NCI-H524 treated with DMSO at 0.1 percent for 48 hours (cell line): ENCODE measurements at places on chromosomes 5 and 9.

- DNase-seq, result no peak
These were observed 8.8 kb downstream of the PAX5 start for GRCh38 chr9:37025071-37025822.

- no peak for DNase-seq
These were observed 30.0 kb upstream of the TRIO start for GRCh38 chr5:14112998-14113652.

DNA sequence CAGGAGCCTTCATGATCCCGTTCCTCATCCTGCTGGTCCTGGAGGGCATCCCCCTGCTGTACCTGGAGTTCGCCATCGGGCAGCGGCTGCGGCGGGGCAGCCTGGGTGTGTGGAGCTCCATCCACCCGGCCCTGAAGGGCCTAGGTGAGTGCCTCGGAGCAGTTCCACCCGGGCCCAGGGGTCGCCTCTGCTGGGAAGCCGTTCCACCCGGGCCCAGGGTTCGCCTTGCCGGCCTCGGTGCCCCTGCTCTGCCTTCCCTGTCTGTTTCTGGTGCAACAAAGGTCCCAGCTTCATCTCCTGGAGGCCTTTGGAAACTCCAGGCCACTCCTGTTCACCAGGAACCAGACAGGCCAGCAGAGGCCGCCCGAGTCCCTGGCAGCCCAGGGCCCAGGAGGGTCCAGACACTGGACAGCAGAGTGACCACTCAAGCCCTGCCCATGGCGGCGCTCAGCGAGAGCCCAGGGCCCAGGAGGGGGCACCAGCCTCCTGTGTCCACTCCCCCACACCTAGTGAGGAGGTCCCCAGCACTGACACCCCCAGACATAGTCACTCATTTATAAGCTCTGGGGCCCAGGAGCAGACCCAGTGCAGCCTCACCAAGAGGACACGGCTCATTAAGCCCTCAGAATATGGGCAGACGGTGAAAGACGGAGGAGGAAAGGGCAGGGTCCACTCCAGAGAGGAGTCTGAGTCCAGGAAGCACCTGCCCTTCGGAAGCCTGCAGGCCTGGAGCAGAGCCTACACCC lies 7.5 kb downstream of the SLC6A19 start:
- no peak for DNase-seq

GRCh38 chr5:79124607-79125006 lies 13.0 kb downstream of the BHMT start:
- DNase-seq, result no peak

GRCh38 chr5:174010365-174010764 lies 21.4 kb downstream of the C5orf47 start:
- DNase-seq, result no peak

DNA sequence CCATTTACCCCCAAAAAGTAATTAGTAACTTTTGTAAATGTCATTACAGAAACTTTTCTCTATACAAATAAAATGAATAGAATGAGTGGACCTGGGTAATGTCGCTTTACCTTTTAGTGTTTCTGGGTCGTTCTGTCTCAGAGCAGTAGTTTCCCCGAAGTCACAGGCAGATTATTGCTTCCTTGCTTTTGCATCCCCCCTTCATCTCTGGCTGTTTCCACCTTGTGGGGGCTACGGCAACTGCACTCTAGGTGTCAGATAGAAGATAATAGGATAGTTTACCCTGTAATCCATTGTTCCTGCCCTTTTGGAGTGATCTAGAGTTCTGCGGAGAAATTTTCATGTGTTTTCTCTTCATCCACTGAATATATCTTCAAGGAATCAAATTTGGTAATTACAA lies 68.7 kb downstream of the PRR16 start:
- DNase-seq, result no peak

DNA sequence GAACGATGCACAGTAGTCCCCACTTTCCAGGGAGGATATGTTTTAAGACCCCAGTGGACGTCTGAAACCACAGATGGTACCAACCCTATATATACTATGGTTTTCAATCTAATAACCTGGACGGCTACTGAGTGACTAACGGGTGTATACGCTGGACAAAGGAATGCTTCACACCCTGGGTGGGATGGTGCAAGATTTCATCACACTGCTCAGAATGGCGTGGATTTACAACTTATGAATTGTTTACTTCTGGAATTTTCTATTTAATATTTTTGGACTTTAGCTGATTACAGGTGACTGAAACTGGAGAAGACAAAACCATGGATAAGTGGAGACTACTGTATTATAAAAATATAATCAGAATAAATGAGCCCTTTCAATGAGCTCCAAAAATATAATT lies 147.6 kb upstream of the TRIM32 start:
- DNase-seq, result no peak

DNA sequence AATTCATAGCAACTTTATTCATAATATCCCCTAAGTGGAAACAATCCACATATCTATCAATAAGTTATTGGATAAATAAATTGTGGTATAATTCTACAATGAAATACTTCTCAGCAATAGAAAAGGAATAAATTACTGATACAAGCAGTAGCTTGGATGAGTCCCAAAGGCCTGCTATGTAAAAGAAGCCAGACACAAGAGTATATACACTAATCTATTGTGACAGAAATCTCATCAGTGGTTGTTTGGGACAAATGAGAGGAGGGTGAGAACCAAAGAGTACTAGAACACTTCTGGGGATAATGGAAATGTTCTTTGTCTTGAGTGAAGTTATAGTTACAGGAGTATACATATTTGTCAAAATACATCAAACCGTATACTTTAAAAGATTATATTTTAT lies 119.3 kb downstream of the SNCAIP start:
- DNase-seq, result no peak

GRCh38 chr5:59246145-59246869 lies 647.2 kb downstream of the PDE4D start:
- DNase-seq, result peak; percentile 35

DNA sequence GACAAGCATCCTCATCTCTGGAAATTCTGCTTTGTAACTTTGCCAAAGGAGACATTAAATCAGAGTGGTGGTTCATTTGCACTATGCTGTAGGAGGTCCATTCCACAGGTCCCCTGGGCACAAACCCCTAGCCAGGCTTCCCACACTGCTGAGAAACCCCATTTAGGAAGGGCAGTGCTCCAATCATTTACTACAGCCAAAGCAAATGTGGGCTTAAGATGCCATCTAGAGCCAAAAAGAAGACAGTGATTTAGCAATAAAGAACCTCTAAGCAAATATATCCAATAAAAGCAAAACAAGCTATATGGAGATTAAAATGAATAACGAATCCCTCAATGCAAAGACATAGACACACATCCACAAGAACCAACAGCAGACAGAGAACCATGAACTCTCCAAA lies 129.0 kb upstream of the ALDH1B1 start:
- no peak for DNase-seq

DNA sequence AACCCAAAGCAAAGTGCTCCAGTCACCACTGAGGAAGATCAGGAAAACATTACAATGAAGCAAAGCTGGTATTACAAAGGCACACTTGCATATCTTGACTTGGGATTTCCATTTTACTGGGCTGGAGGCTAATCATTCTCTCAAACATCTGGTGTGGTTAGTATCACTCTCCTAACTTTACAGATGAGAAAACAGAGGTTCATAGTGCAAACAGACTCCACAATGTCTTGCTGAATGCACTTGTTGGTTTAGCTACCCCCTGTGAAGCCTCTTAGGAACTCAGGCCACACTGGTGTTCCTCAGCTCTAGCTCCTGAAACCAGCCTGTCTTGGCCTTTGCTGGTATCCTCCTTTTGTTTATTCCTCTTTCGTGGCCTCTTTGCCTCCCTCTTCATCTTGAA lies 29.5 kb upstream of the SMAD5 start:
- no peak for DNase-seq

DNA sequence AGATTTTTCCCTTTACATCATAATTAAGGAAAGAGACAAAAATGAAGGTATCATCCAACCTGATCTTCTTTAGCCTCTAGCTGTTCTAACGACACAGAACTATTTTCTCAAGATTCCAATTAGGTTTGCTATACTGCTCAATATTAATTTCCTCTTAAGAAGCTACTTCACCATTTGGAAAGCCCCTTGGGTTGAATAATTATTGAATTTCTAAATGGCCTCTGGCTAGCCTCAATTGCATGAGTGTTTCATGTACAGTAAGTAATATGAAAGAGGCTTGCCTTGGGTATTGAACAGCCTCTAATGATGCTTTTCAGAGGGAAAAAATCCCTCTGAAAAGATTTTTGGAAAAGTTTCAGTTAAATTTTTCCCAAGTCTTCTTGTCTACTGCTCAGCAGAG lies 3.7 kb upstream of the MOB3B start:
- no peak for DNase-seq

GRCh38 chr5:157350939-157351801 lies 85.2 kb downstream of the CYFIP2 start:
- no peak for DNase-seq

- no peak for DNase-seq
These were observed 9.6 kb upstream of the OR5C1 start for GRCh38 chr9:122779181-122779580.

GRCh38 chr5:144202072-144202471 lies 31.4 kb downstream of the KCTD16 start:
- DNase-seq, result no peak

- DNase-seq, result no peak
These were observed 20.8 kb downstream of the FGD3 start for GRCh38 chr9:92968081-92968480.

DNA sequence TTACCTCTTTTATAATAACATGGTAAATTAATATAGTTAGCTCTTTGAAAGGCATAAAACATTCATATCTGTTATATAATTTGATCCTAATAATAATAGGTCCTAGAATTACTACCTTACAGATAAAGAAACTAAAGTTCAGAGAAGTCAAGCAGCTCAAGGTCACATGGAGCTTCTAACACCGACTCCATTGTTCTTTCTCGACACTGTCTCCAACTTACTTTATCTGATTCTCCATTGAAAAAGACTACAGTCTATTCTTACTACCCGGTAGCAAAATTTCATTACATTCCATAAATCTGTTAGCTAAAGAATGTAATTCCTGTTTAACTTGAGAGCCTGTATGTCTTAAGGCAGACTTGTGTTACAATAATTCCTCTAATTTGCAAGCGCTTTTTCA lies 96.3 kb upstream of the TMEM161B start:
- DNase-seq, result no peak

GRCh38 chr5:135747824-135748223 lies 86.6 kb upstream of the SLC25A48 start:
- peak; percentile 5 for DNase-seq

DNA sequence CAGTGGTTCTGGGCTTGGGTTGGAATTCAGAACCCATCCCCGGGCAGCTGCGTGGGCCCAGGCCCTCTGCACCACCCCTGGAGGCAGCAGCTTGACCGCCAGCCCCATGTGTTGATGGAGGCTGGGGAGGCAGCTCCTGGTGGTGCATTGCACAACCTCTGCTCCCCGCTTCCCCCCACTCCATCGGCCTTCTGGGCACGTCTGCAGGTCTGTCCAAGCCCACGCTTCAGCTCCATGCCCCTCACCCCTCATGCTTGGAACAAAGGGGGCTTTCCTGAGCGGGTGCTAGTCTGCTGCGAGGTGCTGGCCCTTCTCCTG lies 1.4 kb downstream of the NCS1 start:
- DNase-seq, result no peak

DNA sequence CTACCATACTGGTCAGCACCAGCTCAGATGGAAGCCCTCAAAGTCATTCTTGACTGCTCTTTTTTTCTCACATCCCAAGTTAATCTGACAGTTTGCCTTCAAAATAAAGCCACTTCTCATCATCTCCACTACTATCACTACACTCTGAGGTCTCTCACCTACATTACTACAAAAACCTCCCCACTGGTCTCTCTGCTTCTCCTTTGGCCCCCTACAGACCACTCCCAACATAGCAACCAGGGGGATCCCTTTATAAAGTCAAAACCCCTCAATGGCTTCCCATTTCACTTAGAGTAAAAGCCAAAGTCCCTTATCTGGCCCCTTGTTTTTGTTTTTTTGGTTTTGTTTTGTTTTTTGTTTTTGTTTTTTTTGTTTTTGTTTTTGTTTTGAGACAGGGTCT lies 4.6 kb downstream of the ARAP3 start:
- DNase-seq, result no peak

DNA sequence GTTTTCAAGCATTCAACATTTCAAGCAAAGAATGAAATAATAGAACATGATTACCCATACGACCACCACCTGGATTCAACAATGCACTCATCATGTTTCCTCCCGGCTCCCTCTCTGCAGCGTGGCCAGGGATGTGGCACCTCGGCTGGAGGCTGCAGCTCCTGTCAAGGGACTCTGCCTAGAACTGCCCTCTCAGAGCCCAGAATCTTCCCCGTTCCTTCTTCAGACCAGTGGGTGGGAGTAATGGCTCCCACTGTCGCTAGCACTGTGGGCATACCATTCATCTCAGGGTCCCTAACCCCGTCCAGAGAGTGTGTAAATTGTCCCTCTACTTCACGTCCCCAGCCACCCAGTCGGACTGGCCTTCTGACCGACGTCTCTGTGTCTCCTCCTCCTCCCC lies 118.6 kb upstream of the COL5A1 start:
- DNase-seq, result no peak

DNA sequence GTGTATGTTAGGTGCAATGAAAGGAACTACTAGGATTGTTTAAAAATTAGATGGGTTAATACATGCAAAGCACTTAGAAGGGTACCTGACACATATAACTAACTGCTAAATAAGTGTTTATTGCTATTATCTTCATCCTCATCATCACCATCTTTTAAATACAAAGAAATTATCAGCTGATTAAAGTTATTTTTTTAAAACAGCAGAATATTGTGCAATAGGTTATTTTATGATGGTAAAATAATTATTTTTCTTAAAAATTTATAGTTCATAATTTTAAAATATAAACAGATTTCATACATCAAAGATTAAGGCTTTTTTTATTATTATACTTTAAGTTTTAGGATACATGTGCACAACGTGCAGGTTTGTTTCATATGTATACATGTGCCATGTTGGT lies 86.9 kb upstream of the SREK1 start:
- DNase-seq, result no peak

DNA sequence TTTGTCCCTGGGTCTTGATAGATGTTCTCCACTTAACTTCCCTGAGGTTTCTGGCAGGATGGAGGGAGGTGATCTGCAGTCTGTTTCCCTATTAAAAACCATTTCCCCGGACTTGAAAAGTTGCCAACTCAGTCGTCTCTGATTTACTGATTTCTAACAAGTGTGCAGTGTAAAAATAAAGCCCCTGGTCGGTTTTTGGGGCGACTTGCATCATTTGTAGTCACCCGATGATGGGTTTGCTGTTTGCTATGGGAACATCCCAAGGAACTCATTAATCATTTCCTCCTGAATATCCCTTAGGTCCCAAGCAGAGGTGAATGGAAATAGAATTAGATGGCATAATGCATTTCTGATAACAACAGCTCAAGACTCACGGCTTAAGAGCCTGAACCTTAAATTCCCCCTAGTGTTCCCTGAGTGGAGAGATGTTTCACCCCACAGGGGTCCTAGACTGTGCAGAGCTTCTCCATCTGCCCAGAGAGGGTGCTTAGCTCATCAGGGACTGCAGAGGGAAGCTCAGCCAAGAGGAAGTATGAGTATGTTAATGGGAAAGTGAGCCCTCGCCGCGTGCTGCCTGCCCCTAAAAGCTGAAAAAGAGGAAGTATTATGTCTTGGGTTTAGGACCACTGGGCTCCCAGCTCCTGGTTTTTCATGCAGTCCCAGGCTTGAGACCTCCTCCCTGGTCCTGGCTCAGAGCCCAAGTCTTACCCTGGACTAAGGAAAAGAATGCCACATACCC lies 115.1 kb upstream of the DAP start:
- DNase-seq, result no peak
